ENCODE measurements at places on chromosomes 12 and 14.

DNA sequence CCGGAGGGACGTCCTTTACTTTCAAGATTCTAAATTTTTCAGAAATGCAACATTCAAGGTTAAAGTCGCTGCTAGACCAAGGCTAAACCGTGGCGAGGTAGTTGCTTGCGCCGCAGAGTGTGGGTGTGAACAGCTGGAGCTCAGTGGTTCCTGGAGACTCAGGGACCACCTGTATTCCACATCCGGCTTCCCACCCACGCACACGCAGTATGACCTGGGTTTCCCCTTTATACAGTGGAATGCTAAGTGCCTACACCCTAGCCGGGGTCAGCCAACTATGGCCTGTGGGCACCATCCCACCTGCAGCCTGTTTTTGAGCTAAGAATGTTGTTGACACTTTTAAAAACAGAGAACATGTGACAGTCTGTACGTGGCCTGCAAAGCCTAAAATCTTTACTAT lies 42.9 kb upstream of the TESC start:
- no peak for DNase-seq

GRCh38 chr14:25003537-25003936 lies 46.4 kb downstream of the STXBP6 start:
- no peak for DNase-seq

GRCh38 chr12:30422844-30423243 lies 272.8 kb downstream of the IPO8 start:
- no peak for DNase-seq

- DNase-seq: no peak
Observed at GRCh38 chr12:92690601-92691000, 12.2 kb upstream of the PLEKHG7 start.

DNA sequence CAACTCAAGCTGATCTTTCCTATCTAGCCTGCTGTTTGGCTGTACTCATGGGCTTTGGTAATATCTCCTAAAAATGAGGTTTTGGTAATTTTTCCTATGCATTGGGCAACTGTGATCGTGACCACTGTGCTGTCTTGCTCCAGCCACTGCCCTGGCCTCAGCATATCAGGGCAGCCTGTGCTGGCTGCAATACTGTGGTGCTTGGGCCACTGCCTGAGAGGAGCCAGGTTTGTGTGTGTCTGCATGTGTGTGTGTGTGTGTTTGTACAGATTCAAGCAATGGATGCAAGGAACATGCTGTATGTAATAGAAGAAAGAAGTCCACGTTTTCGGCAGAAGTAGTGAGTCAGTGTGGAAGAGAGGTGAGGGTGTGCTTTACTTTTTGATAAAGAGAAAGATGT lies 13.0 kb downstream of the ERG28 start:
- DNase-seq: no peak

GRCh38 chr14:71985538-71986189 lies 53.4 kb downstream of the RGS6 start:
- DNase-seq: no peak

GRCh38 chr14:75283162-75283832 lies 4.7 kb downstream of the FOS start:
- no peak for DNase-seq

- DNase-seq: no peak
Observed at GRCh38 chr12:103470664-103471063, 25.1 kb downstream of the C12orf42 start.

DNA sequence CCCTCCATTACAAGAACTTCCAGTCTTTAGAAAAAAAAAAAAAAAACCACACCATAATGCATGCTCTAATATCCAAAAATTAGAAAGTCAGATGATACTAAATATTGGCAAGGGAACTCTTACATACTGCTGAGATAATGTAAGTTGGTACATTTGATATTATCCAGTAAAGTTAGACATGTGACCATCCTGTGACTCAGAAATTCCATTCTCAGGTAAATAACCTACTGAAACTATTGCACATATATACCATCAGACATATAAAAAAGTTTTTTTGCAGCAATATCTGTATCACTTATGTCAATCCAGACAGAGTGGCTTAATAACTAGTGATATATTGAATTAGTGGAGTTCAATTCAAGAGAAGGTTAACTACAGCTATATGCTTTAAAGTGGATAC lies 63.5 kb downstream of the KITLG start:
- no peak for DNase-seq

DNA sequence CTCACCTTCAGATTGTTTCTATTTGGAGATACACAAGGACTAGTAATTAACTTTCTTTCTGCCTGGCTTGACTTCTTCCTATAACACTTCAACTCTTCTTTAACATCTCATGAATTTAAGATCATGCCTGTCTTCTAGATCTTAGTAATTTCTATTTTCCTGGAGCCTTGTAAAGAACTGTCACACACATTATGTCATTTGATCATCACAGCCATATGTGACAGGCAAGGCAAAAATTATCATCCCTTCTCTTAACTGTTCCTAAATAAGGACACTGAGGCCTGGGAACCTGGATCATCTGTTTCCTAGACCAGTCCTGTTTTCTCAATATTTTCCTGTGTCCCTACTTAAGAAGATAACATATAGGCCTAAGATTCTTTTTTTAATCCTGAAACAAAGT lies 27.2 kb downstream of the NRDE2 start:
- no peak for DNase-seq

- DNase-seq: no peak
Observed at GRCh38 chr12:92562063-92562734, 140.6 kb upstream of the PLEKHG7 start.

GRCh38 chr12:122126713-122127597 lies 47.1 kb downstream of the IL31 start:
- no peak for DNase-seq

DNA sequence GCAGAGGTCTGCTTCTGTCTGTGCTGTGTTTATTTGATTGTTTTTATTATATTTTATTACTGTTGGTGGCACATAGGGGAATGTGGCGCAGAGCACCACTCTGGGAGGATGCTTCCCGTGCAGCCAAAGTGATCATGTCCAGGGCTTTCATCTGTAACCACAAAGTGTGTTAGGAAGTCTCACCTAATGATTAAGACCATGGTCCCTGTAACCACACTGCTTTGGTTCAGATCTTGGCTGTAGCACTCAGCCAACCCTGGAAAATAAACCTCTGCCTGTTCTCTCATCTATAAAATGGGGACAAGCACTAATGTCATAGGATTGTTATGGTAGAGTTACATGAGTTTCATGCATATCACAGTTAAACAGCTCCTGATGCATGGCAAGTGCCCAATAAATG lies 1.9 kb downstream of the RESF1 start:
- DNase-seq: no peak

- DNase-seq: no peak
Observed at GRCh38 chr14:32203928-32204357, 874 bp upstream of the RNU6-8 start.

DNA sequence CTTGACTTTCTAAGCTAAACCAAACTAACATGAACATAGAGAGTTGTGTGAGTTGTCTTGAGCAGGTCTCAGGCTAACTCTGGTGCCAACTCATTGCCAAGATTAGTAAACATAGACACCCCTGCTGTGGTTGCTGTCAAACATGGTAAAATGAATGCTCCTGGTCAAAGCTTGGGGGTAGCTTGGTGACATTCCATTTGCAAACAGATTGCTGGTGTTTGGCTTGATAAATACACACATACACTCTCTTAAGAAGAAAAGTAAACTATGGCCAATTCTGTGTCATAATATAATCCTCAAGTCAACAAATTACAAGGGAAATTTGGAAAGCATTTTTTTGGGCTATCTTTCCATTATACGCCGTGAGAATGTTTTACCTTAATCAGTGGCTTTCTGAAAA lies 386.4 kb upstream of the PDE3A start:
- no peak for DNase-seq

- no peak for DNase-seq
Observed at GRCh38 chr12:7144414-7145120, 14.4 kb downstream of the CLSTN3 start.

DNA sequence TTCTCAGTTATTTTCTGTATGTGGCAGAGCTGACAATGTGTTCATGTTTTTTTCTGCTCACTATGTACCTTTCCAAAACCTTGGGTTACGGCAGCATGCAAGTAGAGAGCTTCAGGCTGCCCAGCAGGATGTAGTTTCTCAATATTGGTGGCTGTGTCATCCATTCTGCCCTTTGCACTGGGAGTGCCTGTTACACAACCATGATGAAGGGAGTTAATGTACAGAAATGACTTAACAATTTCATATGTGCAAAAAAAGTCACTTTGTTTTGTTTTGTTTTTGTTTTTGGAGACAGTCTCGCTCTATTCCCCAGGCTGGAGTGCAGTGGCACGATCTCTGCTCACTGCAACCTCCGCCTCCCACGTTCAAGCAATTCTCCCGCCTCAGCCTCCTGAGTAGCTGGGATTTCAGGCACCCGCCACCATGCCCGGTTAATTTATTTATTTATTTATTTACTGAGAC lies 6.1 kb upstream of the CNIH1 start:
- DNase-seq: no peak

DNA sequence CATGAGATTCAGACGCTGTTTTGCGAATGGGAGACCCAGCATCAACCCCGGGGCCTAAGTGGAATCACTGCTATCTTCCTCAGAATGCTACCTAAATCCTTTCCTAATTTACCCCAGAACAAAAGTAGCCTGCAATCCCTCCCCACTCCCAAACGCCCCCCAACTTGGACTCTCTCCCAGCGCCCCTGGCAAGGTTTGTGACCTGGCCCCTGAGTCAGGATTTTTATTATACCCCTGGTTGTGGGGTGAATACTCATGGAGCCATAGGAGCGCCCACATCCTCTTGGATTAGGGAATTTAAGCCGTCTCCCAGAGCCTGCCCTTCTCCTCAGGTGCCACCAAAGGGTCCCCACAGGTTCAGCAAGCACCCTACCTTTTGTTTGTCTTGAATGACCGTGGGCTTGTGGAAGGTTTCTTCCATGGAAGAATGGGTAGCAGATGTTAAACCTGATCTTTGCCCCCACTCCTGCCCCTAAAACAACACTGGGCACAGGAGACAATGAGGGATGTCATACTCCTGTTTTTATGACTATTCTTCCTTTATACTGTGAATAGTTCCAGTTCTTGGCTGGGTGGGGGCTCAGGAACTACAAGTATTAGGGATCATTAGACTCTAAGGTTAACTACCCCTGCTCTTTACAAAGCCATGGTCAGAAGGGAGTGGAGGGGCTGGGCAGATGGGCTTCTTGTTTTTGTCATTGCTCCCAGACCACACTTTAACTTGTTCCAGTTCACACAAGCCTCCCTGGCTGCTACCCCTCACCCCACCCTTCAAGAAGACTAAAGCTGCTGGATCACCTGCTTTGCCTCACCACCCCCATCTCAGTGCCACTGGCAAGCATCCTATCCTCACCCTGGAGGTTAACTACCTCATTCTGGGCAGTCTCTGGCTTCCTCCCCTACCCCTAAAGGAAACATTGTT lies 630 bp downstream of the MYL6B start:
- DNase-seq: no peak

DNA sequence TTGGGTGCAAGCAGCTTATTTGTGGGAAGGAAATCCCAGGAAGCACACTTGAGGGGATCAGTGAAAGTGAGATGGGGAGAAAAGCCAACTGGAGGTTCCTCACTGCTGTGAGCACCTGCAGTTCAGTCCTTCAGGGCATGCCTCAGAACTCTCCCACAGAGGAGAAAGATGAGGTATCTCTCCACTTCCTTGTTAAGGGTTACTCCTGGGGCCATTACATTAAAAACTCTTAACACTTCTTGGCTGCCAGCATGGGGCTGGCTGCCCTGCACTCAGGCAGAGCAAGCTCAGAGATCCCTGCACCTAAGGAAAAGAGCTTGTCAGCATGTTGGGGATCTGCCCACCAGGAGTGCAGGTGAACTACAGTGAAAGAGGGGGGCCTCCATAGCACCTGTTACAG lies 28.8 kb downstream of the FERMT2 start:
- no peak for DNase-seq

- no peak for DNase-seq
Observed at GRCh38 chr14:96359959-96360358, 3.2 kb downstream of the ATG2B start.

GRCh38 chr12:90064852-90065801 lies 356.5 kb upstream of the ATP2B1 start:
- peak; percentile 36 for DNase-seq

DNA sequence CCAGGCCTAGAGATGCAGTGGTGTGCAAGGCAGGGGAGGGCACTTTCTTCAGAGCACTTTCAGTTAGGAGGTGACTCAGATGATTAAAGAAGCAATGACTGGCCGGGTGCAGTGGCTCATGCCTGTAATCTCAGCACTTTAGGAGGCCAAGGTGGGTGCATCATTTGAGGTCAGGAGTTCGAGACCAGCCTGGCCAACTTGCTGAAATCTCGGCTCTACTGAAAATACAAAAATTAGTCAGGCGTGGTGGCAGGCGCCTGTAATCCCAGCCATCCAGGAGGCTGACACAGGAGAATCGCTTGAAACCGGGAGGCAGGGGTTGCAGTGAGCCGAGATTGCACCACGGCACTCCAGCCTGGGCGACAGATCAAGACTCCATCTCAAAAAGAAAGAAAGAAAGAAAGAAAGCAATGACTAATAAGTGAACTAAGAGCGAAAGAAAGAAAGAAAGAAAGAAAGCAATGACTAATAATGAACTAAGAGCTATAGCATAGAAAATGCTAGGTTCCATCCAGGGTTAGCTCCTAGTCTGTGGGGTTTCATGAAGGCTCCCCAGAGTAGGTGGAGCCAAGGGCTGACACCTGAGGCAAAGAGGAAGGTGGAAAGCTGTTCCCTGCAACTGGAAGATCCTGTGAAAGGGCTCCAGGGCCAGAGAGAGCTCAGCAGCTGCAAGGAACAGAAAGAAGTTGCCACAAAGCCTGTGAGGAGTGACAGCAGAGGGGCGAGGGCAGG lies 334.5 kb downstream of the CACNA1C start:
- DNase-seq: no peak

GRCh38 chr12:91972896-91973295 lies 172.8 kb downstream of the BTG1 start:
- DNase-seq: no peak

DNA sequence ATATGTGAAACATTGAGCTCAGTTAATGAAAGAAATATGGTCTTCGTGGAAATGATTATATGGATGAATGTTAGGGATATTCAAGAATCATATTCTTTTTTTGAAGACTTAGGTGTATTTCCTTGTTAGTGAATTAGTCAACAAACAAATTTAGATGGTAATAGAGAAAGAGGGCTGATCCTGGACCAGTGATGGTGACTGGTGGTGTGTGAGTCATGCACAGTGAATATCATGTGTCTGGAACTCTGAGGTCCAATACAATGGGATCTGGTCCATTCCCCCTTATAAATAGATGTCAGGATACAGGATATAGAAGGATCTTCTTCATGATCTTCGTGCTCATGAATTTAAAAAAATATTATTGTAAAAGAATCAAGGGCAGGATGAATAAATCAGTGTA lies 64.4 kb upstream of the RTL1 start:
- no peak for DNase-seq

DNA sequence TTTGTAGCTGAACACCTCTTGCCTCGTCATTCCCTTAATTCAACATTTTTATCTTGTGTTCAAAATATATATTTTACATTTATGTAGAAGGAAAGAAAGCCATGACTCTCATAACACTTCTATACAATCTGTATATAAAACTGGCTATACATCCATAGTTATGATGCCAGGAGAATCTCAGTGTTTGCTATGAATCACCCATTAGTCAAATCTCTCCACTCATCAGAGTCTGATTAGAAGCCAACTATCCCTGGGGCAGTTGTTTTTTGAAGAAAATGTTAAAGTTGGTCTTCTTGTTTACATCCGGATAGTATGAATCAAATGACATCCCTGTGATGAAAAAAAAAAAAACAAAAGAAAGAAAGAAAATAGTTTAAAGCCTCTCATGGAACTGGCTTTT lies 503.9 kb downstream of the NELL2 start:
- no peak for DNase-seq
